ENCODE measurements at places on chromosomes 1 and 21.

DNA sequence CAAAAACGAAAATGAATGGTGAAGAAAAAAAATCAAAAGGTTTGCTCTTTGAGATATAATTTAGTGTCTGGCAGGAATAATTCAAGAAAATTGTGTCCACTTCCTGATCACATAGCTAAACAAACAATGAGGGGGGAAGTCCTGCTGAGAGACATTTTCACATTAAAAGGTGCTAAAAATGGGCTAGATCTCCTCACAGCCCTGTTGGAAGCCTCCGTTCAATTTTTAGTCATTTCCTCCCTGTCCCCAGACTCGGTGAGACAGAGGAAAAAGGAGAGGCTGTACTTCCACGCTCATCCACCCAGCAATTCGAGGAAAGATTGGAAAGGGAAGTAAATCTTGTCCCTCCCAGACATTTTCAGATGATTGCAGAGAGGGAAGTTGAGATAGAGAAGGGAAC lies 103.7 kb downstream of the BARHL2 start:
- DNase-seq = no peak

GRCh38 chr1:209783386-209783785 lies 973 bp downstream of the C1orf74 start:
- DNase-seq = no peak

GRCh38 chr1:228975238-228975907 lies 240.1 kb downstream of the RHOU start:
- DNase-seq = no peak

GRCh38 chr1:100364697-100365096 lies 12.4 kb downstream of the CDC14A start:
- DNase-seq = no peak

- DNase-seq = no peak
Observed at GRCh38 chr1:88800382-88801051, 90.8 kb downstream of the GTF2B start.
